ENCODE measurements at places on chromosomes 12 and 14.

DNA sequence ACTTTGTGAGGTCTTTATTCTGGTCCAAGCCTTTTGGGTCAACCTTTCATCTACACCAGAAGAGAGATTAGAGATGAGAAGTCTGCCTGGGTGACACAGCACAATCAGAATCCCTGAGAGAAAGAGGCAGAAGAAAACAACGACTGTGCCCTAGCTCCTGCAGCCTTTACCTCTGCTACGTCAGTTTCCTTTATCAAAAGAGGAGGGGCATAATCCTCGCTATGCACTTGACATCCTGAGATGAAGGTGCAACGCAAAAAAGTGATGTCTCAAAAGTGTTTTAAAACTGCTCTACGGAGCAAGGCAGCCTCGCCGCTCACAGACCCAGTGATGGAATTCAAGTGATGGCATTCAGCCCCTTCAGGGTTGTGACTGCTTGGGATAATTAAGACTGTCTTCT is 21.7 kb downstream of the ZDHHC22 start:
- DNase-seq = no peak

DNA sequence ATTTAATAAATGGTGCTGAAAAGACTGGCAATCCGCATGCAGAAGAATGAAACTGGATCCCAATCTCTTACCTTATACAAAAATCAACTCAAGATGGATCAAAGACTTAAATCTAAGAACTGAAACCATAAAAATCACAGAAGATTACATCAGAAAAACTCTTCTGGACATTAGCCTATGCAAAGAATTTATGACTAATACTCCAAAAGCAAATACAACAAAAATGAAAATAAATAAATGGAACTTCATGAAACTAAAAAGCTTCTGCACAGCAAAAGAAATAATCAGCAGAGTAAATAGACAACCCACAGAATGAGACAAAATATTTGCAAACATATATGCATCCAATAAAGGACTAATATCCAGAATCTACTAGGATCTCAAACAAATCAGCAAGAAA is 14.3 kb upstream of the CLEC1A start:
- DNase-seq = no peak

GRCh38 chr14:29321646-29322045 is 555.1 kb downstream of the FOXG1 start:
- DNase-seq = no peak

DNA sequence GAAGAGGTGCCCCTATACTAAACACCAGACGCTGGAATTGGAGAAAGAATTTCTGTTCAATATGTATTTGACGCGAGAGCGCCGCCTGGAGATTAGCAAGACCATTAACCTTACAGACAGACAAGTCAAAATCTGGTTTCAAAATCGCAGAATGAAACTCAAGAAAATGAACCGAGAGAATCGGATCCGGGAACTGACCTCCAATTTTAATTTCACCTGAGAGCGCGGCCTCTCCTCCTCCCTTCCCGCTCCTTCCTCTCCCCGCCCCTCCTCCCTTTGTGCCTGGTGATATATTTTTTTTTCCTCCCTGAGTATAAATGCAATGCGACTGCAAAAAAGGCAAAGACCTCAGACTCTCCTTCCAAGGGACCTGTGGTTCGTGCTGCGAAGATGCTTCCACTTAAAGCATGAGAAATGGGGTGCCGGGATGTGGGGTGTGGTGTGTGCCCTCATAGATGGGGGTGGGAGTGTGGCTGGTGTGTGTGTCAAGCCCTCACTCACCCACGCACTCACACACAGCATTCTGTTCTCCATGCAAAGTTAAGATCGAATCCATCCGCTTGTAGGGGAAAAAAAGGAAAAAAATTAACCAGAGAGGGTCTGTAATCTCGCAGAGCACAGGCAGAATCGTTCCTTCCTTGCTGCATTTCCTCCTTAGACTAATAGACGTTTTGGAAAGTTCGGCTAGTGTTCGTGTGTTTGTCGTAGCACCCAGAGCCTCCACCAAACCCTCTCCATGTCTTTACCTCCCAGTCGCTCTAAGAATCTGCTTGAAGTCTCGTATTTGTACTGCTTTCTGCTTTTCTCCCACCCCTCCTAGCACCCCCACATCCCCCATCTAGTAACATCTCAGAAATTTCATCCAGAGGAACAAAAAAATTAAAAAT is 4.5 kb downstream of the HOXC10 start:
- DNase-seq = no peak

- DNase-seq = no peak
Observed at GRCh38 chr12:42873401-42873800, 283.9 kb upstream of the PRICKLE1 start.

DNA sequence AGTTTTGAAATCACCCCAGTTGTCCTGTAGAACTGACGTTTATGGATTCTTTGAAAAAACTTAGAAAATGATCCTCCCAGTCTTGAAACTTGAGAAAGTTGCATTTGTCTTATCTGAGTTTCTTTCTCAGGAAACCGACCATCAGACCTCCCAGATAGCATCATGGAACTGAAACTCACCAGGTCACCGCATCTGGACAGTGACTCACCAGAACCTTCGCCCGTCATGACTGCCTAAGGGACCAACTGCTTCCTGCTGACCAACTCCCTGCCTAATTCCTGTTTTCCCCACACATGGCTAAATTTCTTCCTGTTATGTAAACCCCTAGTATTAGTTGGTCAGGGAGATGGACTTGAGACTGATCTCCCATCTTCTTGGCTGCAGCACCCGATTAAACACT is 175.7 kb downstream of the RIMBP2 start:
- no peak for DNase-seq

- DNase-seq = no peak
Observed at GRCh38 chr12:83468988-83469908, 782.5 kb downstream of the TMTC2 start.

- no peak for DNase-seq
Observed at GRCh38 chr14:62081951-62082350, 319.7 kb downstream of the SNAPC1 start.

DNA sequence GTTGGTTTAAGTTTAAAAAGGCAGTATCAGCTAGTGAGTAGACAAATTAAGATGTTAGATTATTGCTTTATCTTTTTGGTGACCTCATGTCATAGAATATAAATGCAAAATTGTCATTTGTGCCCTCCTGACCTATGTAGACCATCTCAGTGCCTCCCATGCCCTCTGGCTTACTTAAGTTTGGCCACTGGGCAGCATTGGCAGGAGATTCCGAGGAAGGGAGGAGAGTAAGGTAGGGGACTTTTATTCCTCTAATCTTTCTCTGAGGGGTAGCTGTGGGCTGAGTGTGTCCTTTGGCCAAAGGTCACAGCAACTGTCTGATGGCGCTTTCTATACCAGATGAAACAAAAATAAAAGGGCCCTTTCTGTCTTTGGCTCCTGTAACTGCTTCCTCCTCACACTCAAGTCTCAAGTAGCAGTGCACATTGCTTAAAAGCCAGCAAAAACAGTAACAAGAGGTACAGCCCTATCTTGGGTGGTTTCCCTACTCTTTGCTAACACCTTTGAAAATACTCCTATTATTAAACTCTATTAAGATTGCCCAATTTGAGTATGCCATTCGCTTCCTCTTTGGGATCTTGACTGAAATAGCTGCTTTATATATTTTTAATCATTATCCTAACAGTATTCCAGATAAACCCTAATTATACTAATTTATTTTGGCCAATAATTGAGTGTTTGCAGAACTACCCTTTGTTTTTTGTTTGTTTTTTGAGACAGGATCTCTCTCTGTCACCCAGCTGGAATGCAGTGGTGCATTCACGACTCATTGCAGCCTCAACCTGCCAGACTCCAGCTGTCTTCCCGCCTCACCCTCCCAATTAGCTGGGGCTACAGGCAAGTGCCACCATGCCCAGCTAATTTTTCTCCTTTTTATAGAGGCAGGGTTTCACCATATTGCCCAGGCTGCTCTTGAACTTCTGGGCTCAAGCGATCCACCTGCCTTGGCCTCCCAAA is 56.5 kb upstream of the KCNH3 start:
- no peak for DNase-seq

DNA sequence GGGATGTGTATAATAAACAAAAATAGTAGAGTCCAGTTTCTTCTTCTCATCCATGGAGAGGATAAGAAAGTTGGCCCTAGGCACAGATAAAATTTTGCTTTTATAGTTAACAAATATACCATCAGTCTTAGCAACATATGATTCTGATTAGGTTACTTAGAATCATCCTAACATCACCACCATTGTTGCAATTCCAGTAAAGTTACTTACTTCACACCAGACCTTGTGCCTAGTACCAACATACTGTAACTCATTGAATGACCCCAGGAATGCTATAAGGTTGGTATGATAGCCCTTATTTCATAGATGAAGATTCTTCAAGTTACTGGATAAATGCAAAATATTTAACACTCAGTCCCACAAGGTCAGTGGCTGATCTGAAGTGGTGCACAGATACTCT is 183.8 kb upstream of the ATP2B1 start:
- DNase-seq = no peak

- DNase-seq = no peak
Observed at GRCh38 chr12:70823182-70823976, 97.2 kb downstream of the PTPRR start.

DNA sequence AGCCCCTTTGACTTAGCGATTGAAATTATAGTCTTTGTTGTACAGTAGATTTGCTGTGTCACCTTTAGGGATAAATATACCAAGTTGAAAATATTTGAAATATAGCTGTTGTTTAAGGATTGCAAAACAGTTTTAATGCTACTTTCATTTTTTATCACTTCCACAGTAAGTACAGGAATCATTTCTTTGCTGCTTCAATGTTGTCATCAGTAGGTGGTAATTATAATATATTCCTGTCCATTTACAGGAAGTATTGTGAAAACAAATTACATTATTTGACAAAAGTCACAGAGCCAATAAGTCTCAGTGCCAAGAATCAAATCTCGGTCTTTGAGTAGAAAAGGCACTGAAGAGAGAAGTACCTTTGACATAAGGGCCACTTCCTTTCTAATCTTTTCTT is 342.6 kb upstream of the RGS6 start:
- DNase-seq = no peak

DNA sequence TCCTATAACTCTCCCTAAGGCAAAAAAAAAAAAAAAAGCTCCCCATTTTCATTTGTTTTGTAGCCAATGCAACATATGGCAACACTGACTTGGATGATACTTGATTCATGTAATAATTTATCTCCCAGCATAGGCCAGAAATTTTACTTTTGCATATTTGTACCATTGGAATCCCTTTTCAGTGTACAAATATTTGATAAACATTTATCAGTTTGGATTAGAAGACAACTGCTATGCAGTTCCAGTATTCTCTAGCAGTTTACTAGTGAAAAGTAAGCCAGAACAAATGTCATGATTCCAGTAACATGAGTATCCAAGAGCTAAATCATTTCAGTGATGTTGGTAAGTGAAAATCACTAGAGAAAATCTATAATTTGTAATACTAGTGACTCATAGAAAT is 392.3 kb downstream of the CCER1 start:
- no peak for DNase-seq

GRCh38 chr14:93803408-93804318 is 15.4 kb upstream of the PRIMA1 start:
- no peak for DNase-seq

DNA sequence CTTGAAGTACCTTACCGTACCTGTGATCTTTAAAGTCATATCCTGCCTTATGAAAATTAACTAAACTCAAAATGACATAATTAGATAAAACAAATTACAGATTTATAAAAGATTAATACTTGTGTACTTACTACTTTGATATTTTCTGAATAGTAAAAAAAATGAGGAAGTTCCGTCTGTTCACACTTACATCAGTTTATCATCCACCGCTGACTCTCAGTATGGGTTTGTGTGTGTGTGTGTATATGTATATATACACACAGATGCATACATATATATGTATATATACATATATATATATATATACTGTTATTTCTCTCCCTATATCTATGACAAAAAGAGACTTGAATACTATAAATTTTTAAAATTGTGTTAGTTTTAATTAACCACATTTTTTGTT is 65.0 kb upstream of the MON2 start:
- no peak for DNase-seq

GRCh38 chr14:91138511-91139359 is 24.9 kb downstream of the DGLUCY start:
- no peak for DNase-seq

DNA sequence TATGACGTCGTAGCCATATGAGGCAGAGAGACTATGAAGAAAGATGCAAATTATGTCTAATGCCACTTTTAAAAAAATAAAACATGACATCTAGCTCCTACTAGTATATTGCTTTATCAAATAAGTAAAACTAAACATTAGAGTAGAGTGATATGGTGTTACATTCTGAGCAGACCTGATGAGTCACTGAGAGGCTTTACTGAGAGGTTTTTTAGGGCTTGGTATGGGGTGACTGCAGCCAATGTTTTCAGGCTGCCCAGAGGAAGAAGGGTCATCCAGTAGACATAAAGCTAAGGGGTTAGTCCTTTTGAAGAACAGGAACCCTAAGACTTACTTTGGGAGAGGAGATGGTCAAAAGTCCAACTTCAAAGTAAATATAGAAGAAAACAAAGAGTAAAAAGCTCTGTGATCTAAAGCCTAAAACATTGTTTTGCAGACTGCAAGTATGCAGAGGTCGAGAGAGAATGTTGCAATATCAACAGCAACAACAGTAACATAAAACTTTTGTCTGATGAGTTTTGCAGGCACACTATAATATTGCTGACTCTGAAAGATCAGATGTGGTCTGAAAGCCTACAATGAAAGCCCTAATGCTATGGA is 774.7 kb downstream of the TMTC2 start:
- DNase-seq = no peak

DNA sequence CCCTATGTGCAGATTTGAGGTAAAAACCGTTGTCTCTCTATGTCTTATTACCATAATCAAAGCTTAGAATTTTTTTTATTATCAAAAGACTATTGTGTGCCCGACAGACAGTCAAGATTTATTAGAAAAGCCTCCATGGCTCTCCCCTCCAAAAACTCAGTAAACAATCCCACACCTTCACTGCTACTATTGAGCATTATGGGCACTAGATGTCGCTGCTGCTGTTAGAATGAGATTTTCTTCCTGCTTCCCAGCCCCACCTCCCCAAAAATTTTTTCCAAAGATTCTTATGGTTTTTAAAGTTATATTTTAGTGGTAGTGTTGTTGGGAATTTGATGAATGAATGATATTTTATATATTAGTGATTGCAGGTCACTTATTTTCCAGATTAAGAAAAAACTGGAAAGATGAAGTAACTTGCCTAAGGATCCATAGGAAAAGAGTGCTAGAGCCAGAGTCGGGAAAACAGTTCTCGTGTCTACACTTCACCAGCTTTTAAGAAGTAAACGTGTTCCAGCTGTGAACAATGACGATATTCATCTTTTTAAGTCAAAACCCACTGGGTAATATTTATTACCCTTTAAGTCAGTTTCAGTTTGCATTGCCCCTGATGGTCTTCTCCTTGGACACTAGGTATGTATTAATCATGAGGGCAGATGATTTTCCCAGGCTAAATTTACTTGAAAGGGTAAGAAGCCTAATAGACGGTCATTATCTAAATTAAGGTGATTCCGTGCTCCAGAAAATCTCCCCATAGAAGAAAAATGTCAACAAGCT is 12.2 kb upstream of the FOXG1 start:
- DNase-seq = no peak
